ENCODE measurements at places on chromosomes 6 and 20.

GRCh38 chr20:13260650-13261279 lies 39.7 kb downstream of the ISM1 start:
- DNase-seq: no peak

DNA sequence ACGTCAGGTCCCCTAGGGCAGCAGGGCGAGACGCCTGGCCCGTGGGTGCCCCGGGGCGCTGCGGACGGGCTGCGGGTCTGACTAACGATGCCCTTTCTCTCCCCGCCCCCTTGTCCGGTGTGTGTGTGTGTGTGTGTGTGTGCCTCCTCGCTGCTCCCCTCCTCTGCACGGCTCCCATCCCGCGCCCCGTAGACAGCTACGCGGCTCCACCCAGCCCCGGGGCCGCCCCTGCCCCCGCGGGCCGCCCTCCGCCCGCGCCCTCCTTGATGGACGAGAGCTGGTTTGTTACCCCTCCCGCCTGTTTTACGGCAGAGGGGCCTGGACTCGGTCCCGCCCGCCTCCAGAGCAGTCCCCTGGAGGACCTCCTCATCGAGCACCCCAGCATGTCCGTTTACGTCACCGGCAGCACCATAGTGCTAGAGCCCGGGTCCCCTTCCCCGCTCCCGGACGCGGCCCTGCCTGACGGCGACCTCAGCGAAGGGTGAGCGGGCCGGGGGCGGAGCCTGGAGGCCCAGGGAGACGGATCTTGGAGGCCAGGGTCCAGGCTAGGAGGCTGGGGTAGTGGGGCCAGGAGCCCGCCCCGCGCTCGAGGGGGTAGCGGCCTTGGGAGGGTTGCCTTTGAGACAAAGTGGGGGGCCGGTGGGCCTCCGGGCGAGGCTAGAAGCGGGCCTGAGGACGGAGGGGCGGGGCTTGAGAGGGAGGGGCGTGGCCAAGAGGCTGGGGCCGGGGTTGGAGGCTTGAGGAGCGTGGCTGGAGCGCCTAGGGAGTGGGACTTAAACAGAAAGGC lies 5.1 kb downstream of the TP53INP2 start:
- peak; percentile 83 for DNase-seq

- DNase-seq: peak; percentile 32
Observed at GRCh38 chr6:111011360-111012142, 29.7 kb downstream of the RPF2 start.

DNA sequence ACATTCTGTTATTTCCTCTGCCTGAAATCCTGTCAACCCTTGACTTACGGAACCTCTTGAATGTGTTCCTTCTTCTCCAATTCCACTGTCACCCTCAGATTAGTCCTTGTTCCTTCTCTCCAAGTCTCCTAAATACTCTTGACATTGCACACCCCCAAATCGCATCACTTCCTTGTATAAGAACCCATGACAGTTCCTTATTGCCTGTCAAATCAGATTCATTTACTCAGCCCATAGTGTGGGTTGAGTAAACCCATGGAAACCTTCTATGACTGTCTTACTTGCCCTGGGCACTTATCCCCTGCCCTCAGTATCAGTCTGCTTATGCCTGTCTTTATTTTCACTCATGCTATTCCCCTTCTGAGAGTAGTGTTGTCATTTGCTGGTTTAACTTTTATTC lies 40.5 kb downstream of the ARMC2 start:
- no peak for DNase-seq

- no peak for DNase-seq
Observed at GRCh38 chr6:162157167-162157870, 570.2 kb downstream of the PRKN start.

DNA sequence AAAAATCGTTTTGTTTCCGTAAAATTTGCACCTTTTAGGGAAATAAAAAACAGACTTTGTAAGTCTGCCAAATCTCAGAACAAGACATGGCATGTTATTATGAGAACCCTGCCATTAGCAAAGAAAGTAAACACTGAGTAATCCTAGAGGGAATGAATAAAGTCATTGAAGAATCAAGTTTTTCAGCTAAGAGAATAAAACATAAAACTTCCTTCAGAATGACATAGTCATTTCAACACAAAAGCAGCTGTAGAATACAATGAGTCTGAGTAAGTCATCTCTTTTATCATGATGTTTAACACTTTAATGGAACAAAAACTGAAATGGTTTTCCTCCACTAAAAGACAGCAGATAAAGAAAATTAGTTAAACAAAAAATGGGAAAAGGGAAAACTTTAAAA lies 10.3 kb upstream of the DST start:
- no peak for DNase-seq

GRCh38 chr6:52975580-52975979 lies 19.5 kb downstream of the GSTA4 start:
- DNase-seq: no peak

DNA sequence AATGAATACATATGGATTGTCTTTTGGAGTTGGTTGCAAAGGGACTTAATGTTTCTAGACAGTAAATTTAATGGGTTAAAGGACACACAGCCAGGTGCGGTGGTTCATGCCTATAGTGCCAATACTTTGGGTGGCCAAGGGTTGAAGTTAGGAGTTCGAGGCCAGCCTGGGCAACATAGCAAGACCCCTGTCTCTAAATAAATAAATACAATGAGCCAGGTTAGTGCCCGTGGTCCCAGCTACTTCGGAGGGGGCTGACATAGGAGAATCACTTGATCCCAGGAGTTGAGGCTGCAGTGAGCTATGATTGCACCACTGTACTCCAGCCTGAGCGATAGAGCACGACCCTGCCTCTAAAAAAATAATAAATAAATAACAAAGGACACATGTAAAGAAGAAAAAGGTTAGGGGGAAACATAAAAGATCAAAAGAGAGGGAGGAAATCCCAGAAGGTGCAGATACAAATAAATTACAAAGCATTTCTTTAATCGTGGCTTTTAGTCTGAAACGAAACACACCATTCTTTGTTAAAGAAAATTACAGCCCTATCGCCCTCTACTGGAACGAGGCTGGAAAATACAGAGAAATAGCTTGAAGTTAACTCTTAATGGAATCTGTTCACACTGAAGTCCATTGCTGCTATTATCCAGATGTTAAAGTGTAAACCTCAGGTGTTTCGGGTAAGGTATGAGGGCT lies 42.6 kb upstream of the SCML4 start:
- DNase-seq: peak; percentile 30

GRCh38 chr20:62628691-62629090 lies 13.6 kb upstream of the SLCO4A1 start:
- no peak for DNase-seq

GRCh38 chr6:74467533-74468215 lies 738.2 kb downstream of the COL12A1 start:
- no peak for DNase-seq

GRCh38 chr6:4466769-4467480 lies 309.3 kb upstream of the CDYL start:
- DNase-seq: no peak

GRCh38 chr6:170416303-170416702 lies 109.7 kb downstream of the FAM120B start:
- no peak for DNase-seq

GRCh38 chr6:108778421-108779186 lies 69.6 kb upstream of the ARMC2 start:
- DNase-seq: no peak

DNA sequence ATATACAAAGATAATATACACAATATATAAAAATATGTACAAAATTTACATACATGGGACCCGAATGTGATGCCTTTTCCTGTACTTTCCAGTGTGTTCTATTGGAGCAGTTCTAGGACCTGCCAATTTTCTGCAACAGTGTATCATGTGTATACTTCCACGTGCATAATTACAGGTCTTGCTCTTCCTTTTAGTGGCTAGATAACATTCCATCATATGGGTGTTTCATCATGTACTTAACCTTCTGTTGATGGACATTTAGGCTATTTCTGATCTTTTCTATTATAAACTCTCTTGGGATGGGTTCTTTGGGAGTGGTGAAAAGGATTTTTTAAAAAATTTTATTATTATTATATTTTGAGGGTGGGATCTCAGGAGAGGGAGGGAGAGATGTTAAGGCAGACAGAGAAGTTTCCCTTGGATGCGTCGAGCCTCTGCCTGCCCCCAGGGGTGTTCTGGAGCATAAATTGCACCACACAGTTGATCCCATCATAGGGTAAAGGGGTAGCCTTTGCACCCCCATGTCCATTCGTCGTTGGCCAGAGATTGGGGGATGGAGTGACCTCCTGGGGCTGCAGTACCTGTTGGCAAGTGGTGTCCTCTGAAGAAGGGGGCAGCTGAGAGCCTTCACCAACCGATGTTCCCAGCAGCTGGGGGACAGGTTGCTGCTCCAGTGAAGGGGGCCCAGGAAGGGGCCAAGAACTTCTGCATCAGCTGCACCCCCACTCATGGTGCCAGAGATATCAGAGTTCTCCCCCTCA lies 110.3 kb downstream of the TOX2 start:
- no peak for DNase-seq
